Cerebellum (tissue), 4 donors: ENCODE measurements at places on chromosomes 13 and 19.

GRCh38 chr13:45798851-45799250 is 52.7 kb downstream of the SIAH3 start:
- no peak for DNase-seq

DNA sequence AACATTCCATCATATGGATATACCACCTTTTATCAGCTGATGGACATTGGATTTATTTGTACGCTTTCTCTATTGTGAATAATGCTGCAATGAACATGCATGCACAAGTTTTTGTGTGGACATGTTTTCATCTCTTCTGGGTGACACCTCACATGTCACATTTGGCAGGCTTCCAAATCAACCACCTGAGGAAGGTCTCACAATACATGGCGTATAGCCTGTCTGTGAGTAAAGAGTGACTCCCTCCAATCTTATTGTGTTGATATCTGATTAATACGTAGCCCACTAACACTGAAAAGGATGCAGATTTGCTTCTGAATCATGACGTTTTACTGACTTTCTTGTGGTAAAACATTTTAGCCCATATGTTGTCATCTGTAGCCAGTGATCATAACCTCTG is 61.1 kb downstream of the SLC15A1 start:
- no peak for DNase-seq

- DNase-seq: no peak
Measured at GRCh38 chr19:31337008-31337914, 12.0 kb downstream of the TSHZ3 start.

- DNase-seq: no peak
Measured at GRCh38 chr13:35712907-35713761, 236.6 kb upstream of the MAB21L1 start.

- DNase-seq: no peak
Measured at GRCh38 chr13:19982447-19983043, 24.0 kb downstream of the ZMYM2 start.

GRCh38 chr13:33976965-33977364 is 159.0 kb downstream of the RFC3 start:
- no peak for DNase-seq

DNA sequence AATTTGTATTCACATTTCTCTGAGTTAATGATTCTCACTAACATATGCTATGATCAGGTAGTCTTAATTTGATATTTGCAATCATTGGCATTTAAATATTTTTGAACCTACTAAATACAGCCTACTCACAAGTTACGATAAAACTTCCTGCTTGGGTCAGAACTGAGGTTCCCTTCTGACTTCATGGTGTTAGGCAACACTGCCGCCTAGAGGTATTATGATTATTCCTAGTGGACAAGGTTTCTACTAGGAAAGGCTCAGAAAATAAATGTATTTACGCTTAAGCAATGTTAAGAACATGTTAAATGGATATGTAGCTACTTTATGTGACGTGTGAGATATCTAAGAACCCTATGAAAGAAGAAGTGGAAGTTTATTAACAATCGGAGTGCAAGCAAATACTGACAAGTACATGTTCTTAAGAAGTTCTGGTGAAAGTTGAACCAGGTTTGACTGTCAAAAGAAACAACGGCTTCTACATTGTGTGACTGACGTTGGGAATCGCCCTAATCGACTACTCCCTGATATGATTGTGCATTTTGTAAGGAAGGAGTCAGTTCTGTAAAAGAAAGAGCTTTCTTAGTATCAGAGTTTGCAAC is 1395.8 kb downstream of the SLITRK5 start:
- DNase-seq: no peak

DNA sequence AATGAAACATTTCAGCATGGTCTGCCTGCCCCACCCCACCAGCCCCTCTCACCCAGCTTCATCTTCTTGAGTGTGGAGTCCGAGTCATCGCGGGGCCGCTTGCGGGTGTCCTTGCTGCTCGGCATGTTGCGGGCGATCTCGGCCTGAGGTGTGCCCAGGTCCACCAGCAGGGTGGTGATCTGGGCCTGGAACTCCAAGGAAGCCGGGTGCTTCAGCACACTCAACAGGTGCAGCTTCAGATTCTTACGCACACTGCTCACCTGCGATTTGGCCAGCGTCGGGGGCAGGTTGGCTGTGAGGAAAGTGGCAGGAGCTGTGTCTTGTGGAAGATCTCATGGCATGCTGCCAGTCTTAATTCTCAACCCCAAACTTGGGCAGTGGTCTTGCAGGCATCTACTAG is 20.7 kb downstream of the SYMPK start:
- no peak for DNase-seq

- no peak for DNase-seq
Measured at GRCh38 chr13:114099918-114100445, 32.4 kb downstream of the RASA3 start.

DNA sequence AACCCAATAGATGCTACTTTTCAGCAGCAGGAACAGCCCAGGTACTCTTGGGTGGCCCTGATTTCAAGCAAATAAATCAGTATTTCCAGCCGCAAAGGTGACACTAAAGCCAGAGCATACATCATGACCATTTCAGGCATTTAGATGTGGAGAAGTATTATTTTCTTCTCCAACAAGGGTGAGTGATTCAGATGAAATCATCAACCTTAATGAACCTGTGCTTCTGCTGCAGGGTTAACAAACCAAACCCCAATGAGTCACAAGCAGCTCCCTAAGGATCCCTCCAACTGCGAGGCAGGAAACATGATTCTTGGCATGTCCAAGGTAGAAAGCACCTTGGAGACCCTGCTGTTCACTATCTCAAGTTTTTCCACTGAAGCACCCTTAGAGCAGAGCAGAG is 32.7 kb downstream of the MBNL2 start:
- no peak for DNase-seq

GRCh38 chr19:49951806-49952478 is 9.0 kb downstream of the SIGLEC11 start:
- no peak for DNase-seq

GRCh38 chr13:47835470-47836228 is 165.4 kb downstream of the SUCLA2 start:
- no peak for DNase-seq

- no peak for DNase-seq
Measured at GRCh38 chr19:13830114-13830740, 35.0 kb downstream of the ZSWIM4 start.

- DNase-seq: peak; percentile 90
Measured at GRCh38 chr19:50368649-50369570, 3.5 kb upstream of the NAPSA start.

- DNase-seq: no peak
Measured at GRCh38 chr19:371501-372168, 27.0 kb upstream of the MIER2 start.

- DNase-seq: no peak
Measured at GRCh38 chr19:49847731-49848696, 2.9 kb upstream of the PTOV1 start.

DNA sequence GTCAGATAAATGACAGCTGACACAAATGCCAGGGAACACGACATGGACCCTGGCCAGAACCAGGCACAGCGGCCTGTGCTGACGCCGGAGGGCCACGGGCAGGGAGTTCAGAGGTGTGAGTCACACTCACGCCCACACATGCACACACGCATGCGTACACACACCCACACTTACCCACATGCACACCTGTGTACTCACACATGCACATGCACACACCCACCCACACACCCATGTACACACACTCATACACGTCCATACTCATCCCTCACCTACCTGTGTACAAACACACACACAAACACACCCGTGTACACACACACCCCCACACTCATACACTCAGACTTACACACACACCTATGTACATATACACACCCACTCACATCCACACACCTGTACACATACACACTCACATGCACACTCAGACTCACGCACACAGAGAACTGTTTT is 40.4 kb downstream of the MLLT1 start:
- DNase-seq: no peak

GRCh38 chr19:51301266-51301665 is 10.2 kb upstream of the IGLON5 start:
- DNase-seq: no peak

- DNase-seq: peak; percentile 47
Measured at GRCh38 chr13:71217827-71218226, 649.2 kb downstream of the DACH1 start.

DNA sequence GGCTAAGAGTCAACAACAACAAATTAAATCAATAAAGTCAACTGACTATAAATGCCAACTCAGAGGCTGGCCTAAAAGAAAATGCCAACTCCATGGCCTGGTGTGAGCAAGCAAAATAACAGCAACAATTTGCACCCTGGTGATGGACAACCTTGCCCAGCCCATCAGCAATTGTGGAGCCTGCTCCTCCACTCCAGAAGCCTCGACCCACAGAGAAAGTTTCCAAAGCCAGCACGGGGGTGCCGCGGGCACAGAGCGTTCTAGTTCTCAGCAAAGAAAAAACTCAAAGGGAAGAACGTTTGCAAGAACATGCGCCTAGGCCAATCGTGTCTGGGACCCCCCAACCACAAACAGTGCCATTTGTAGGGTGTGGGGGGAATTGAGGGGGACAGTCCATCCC is 11.3 kb downstream of the EPS15L1 start:
- DNase-seq: no peak

- DNase-seq: no peak
Measured at GRCh38 chr19:1847348-1847683, 967 bp downstream of the REXO1 start.

GRCh38 chr19:45668342-45668871 is 386 bp downstream of the GIPR start:
- no peak for DNase-seq

GRCh38 chr19:14570864-14571527 is 870 bp downstream of the NDUFB7 start:
- no peak for DNase-seq

- DNase-seq: peak; percentile 62
Measured at GRCh38 chr19:6056801-6057650, 53.3 kb downstream of the RFX2 start.

DNA sequence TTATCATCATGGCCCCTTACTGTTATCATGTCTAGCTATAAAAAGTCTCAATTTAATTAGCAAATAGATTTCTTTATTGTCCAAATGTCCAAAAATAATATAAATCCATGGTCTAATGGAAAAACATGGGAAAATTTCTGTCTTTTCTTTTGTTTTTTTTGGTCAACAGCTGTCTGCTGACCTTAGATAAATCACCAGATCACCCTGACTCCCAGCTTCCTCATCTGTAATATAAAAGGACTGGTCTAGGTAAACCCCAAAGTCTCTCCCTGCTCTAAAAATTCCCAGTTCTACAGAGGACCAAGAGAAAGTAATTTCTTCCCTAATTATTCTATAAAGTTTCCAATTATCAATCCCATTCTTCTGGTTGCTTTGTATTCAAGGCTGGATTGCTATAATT is 30.7 kb upstream of the RCBTB2 start:
- no peak for DNase-seq

DNA sequence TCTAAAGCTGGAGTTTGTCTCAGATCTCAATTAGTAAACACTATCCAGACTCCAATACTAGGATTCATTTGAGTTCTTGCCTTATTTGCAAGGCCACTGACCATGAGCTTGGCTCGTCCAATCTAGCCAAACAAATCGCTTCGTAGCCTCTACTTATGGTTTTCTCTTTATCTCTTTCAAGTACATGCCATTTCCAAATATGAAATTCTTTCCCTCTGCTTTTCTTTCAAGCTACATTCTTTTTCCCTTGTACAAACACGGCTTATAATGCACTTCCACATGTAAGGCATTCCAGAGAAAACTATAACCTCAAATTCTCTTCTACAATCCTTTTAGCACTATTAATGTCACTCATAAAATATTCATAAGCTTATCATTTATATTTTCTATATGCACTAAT is 10.9 kb upstream of the N4BP2L1 start:
- no peak for DNase-seq

DNA sequence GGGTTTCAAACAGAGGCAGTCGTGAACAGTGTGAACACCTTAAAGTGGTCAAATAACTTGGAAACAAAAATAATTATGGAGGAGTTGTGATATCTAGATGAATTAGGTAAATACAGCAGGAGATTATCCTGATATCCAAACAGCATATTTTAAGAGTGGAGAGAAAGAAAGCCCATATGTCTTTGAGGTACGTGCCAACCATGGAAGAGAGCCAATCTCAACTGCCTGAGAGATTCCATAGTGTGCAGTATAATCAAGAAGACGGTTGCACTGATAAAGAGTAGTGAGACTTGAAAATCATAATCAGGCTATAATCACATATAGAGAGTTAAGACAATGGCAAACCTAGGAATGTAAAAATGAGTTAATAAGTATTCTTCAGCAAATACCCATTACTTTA is 472.8 kb upstream of the SLITRK5 start:
- DNase-seq: no peak

DNA sequence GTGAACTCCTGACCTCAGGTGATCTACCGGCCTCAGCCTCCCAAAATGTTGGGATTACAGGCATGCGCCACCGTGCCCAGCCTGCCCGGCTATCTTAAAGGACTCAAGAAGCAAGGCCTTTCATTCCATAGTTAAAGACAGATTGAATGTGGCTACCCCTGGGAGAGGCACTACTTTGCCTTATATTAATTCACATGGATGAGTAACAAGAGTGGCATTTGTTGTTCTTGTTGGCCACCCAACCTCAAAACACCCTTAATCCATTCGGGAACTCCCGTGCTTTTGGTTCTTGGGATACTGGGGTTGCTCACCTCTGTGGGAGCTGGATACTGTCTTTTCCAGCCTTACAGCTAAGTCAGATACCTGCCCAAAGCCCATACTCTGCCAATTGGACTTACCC is 34.4 kb upstream of the ABCC4 start:
- DNase-seq: no peak

GRCh38 chr19:48970923-48971395 is 5.8 kb downstream of the FTL start:
- peak; percentile 79 for DNase-seq

DNA sequence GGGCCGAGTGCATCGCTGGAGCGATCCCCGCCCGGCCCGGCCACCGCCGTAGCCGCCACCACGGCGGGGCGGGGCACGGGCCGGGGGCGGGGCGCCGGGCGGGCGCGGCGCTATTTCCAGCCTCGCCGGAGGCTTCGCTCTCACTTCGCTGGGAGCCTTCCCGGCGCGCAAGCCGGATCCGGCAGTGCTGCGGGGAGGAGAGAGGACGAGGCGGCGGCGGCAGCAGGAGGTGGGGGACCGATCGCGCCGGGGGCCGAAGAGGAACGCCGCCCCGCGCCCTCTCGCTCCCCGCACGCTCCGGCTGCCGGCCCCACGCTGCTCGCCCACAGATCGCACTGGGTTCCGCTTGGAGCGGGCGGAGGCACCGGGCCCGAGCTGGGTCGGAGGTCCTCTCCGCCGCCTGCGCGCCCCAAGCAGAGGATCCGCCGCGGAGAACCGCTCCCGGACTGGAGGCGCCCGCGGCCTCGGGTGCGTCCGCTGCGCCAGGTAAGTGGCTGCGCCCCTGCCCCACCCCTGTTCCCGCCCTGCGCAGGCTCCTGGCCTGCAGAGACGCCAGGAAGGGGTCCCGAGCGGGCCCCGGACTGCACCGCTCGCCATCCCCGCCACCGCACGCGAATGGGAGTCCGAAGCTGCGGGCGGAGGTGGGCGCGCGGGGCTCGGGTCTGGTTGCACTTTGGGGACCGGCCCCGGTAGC is at the start of gene CHST8:
CHST8 (plus strand) TSS at position 143 of the 694 bp plus-strand sequence. CDS start 67,309 bp downstream, outside the sequence.
- peak; percentile 90 for DNase-seq
